ENCODE measurements at places on chromosomes 3 and 15.
A peak's percentile ranks its signal among the peaks of the same experiment; 100 is the strongest.

- DNase-seq: no peak
Measured at GRCh38 chr3:183542355-183542754, 13.2 kb downstream of the KLHL6 start.

DNA sequence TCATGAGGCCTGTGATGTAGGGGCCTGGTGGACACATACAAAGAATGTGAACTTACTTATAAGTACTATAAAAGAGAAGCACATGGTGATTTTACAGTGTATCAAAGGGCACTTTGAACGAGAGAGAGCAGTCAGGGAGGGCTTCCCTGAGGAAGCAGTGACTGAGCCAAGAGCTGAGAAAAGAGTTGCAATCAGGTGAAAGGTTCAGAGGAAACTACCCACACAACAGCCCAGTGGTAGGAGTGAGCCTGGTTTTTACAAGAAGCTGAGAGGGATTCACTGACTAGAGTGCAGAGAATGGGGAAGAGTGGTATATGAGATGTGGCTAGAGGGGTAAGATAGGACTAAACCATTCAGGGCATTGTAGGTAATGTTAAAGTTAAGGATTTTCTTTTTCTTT lies 57.1 kb downstream of the CALML4 start:
- no peak for DNase-seq

DNA sequence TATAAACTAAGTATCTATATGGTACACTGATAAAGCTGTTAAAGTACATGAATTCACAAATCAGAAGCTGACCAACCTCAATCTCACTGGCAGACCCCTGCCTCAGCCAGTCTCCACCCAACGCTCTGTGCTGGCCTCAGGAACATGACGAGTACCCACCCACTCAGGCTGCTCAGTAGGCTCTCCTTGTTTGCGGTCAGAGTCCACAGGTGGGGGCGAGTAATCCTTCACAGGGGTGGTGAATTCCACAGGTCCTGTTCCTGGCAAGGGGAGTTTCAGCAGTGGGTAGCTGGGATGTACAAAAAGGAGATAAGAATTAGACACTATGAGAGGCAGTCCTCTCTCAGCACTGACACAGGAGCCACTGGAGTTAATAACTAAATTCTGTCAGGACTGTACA lies 40.9 kb downstream of the SCAP start:
- no peak for DNase-seq

DNA sequence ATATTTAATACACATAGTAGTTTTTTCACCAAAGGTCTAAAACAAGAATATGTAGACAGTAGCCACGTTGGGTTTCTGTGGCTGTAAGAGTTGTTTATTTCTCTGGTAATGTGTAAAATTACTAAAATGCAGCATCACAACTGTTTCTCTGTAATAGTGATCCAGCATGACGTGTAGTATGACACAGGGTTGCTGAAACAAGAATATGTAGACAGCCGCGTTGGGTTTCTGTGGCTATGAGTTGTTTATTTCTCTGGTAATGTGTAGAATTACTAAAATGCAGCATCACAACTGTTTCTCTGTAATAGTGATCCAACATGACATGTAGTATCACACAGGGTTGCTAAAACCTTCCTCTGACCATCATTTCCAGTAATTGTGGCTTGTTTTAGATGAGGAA lies 153.6 kb upstream of the ZNF717 start:
- DNase-seq: no peak

- no peak for DNase-seq
Measured at GRCh38 chr3:127104586-127104985, 88.3 kb upstream of the PRR23E start.

DNA sequence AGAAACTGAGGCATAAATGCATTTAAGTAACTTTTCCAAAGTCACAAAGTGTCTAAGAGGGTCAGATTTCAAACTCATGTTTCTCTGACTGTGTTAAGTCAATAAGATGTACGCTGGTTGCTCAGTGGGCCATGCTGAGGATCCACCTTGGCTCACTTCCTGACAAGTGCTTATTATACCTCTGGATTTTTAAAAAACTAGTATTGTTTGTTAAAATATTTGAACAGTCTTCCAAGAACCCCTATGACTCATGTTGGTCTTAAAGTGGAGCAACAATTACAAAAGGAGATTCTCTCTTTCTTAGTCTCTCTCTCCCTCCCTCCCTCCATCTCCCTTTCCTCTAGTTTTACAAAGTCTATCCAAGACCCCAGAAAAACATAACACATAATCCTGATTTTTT lies 1050.2 kb downstream of the AGBL1 start:
- no peak for DNase-seq

DNA sequence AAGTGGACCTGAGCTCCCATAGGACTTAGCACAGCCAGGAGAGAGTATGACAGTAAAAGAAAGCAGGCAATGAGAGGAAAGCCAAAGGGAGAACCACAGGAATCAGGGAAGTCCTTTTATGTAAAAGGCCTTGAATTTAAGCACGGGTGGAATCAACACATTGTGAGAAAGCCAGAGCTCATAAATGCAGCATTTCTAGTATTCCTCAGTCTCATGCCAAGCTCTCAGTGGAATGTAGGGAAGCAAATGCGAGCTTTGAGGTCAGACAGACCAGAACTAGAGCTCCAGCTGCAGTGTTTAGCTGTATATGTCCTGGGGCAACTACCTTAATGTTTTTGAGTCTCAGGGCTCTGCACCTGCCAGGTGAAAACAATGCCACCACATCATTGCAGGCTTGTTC lies 132.1 kb upstream of the TRIM42 start:
- DNase-seq: no peak

DNA sequence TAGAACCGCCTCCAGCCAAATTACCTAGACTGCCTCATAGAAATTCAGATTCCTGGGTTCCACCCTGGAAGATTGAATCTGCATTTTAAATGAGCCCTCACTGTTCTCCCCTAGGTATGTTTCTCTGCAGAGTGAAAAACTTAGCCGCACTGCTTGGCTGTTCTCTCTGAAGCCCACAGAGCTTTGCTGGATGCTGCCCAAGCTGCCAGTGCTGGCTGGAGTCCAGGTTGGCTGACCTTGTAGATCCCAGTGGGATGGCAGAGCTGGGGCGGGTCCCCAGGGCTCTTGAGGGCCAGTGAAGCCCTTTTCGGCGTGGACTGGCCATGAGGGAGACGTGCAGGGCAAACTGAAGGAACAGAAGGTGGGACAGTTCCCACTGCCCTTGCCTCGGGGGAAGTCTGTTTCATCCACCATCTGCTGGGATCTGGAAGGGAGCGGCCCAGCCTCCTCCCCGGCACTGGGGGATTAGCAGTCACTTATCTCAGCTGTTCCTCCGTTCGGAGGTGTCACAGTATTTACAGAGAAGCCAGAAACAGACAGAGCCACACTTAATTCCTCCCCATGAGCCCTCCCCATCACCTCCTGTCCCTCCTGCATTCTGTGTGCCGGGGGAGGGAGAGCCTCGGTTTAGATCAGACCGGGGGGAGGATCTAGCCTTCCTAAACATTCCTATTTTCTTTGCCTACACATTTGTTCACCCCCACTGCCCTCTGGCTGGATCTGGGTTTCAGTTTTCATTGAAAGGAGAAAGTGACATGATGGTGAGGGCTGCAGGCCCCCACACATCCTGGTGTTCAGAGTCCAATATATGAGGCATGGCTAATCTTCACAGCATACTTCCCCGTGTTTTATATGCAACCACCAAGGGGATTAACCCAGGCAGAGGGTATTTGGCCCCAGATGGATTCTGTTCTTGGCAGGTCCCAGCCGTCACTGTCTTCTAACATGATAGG lies 4.1 kb upstream of the ACTC1 start:
- DNase-seq: no peak

DNA sequence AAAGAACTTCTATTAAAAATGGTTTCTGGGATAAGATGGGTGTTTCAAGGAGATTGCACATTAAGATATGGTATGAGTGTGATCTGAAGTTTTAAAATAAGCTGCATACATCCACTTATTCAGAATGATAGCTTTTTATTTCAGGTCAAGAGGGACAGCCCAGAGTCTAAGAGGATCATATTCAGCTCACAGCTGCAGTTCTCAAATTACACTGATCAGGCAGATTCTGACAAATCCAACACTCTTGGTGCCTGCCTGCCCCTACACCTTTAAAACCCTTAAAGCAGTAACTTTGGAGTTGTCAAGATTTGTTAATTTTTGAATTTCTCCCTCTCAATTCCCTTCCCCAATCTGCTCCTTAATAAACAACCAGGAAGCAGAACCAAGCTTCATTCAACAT lies 9.1 kb upstream of the TMEM87A start:
- DNase-seq: no peak

GRCh38 chr15:74958320-74958907 lies 1.8 kb upstream of the RPP25 start:
- peak; percentile 1 for DNase-seq

DNA sequence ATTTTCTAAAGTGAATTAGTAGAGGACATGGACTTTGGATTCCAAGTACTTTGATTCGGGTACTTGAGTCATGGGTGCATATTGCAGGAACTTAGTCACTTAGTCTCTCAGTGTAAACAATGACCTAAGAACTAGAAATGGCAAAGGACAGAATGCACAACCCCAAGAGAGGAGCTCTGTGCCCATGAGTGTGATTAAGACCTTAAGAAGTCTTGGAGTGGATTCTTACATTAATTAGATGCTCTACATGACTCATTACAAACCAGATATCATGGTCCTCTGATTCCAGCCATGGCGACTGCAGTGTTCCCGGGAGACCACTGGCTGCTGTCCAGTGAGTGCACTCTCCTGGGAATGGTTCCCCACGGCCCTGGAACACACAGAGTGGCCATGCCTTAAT lies 251.5 kb downstream of the GABRG3 start:
- peak; percentile 25 for DNase-seq

DNA sequence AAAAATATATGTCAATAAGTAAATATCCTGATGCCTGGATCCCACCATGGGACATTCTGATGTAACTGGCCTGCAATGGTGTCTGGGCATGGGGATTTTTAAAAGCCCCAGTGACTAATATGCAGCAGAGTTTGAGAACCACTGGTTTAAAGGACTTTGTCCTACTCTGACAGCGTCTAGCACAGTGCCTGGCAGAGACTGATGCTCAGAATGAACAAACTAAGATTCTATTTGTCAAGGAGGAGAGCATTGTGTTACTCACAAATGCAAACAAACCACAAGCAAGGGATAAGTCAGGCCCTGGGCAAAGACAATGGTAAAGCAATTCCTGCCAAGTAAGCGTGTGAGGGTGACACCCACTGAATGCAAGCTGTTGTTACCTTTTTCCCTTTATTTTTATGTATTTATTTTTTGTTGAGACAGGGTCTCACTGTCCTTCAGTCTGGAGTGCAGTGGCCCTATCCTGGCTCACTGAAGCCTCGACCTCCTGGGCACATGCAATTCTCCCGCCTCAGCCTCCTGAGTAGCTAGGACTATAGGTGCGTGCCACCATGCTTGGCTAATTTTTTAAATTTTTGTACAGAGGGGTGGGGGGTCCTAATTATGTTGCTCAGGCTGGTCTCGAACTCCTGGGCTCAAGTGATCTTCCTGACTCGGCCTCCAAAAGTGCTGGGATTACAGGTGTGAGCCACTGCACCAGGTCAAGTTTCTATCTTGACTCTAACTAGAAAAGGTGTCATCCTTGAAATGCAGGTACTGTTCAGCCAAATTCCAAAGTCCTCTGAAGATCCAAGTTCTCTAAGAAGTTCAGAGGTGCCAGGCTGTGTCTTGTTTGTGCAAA lies 909 bp upstream of the GPD1L start:
- DNase-seq: peak; percentile 34

GRCh38 chr3:100833483-100833882 lies 124.2 kb downstream of the TFG start:
- no peak for DNase-seq

- peak; percentile 90 for DNase-seq
Measured at GRCh38 chr3:125110016-125110875, 54.4 kb upstream of the HEG1 start.

GRCh38 chr3:130929804-130930203 lies 35.9 kb downstream of the ATP2C1 start:
- no peak for DNase-seq

DNA sequence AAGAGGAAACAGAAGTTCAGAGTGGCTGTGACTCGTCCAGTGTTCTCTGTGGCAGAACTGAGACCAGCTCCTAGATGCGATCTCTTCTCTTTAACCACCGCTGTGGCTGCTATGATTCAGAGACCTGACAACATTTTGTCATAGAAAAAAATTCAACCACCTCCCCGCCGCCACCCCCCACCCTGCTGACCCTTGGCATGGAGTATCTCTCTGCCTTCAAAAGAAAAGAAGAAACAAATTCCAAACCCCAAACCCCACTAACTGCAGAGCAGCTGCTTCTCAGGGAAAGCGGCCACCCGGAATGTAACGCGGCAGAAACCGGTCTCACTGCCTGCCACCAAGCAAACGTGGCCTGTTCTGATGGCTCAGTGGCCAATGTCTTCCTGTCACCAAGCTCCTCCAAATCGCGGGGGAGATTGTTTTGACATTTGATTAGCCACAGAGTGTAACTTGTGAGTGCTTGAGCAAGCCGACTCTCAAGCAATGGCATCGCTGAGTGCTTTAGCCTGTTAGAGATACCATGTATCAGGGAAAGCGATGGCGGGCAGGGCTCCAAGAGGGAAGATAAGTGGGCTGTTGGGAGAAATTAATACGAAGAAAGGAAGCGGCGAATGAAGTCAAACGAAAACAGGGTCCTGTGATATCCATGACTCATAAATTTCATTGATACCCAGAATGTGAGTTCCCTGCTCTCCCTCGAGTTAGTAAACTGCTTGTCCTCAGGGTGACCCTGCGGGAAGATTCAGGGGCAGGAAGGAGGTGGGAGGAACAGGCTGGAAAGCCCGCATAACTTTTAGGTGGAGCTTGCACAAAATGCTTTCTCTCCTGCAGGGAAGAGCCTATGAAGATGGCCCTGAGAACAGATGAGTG lies 44.8 kb upstream of the TLE3 start:
- DNase-seq: peak; percentile 32

GRCh38 chr3:134992586-134992985 lies 197.5 kb downstream of the EPHB1 start:
- no peak for DNase-seq

- DNase-seq: no peak
Measured at GRCh38 chr15:67085237-67085817, 19.9 kb downstream of the SMAD3 start.

Measured in kidney glomerular epithelial cell (primary cell).